ENCODE measurements at places on chromosomes 11 and 22.

GRCh38 chr11:68373189-68373814 is 60.9 kb downstream of the LRP5 start:
- DNase-seq = no peak

DNA sequence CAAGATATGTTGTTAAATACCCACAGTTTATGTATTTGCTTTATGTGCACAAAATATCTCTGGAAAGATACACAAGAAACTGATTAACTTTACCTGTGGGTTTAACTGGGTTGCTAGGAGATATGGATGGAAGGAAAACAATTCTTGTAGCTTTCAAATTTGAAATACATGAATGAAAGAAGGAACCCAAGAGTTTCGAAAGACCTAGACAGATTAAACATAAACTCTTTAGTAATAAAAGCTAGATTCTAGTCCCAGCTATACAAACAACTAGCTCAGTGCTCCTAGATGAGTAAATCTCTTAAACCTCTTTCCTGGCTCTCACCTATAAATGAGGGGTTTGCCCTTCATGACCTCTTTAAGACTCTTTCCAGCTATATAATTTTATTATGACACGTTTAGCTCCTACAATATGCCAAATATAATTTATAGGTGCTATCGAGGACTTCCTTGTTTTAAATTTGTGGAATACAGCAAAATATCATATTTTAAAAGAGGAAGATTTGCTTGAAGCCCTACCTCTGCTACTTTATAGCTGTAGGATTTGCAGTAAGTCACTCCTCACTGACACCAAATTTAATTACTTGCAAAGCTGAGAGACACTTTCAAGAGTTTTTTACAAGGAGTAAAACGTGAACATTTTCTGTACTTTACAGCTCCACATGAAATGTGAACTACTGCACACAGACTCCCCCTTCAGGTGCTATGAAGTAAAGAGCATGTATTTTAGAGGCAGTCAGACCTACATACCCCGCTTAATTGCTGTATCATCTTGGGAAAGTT is 50.7 kb downstream of the RRAS2 start:
- DNase-seq = peak; percentile 23

GRCh38 chr11:6654281-6655019 is 1.2 kb downstream of the DCHS1 start:
- no peak for DNase-seq

GRCh38 chr11:33618956-33619355 is 81.7 kb downstream of the C11orf91 start:
- DNase-seq = no peak

DNA sequence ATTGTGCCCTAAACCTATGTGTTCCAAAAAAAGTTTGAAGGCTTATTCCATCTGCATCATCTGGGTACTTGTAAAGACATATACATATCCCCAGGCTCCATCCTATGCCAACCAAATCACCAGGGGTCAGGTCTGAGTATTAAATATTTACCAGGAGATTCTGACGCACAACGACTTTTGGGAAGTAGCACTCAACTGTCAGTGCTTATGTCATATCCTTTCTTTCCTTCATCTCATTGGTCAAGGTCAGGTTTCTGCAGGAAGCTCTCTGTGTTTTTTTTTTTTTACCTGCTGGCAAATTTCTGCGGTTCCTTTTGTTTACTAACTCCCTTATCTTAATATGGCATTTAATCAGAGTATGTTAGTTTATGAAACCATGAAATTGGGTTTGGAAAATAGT is 22.5 kb upstream of the CYP2R1 start:
- no peak for DNase-seq

- peak; percentile 38 for DNase-seq
Measured at GRCh38 chr11:68998390-68998911, 14.6 kb downstream of the MRGPRF start.

- DNase-seq = peak; percentile 59
Measured at GRCh38 chr11:6438979-6439571, 1.7 kb downstream of the HPX start.

DNA sequence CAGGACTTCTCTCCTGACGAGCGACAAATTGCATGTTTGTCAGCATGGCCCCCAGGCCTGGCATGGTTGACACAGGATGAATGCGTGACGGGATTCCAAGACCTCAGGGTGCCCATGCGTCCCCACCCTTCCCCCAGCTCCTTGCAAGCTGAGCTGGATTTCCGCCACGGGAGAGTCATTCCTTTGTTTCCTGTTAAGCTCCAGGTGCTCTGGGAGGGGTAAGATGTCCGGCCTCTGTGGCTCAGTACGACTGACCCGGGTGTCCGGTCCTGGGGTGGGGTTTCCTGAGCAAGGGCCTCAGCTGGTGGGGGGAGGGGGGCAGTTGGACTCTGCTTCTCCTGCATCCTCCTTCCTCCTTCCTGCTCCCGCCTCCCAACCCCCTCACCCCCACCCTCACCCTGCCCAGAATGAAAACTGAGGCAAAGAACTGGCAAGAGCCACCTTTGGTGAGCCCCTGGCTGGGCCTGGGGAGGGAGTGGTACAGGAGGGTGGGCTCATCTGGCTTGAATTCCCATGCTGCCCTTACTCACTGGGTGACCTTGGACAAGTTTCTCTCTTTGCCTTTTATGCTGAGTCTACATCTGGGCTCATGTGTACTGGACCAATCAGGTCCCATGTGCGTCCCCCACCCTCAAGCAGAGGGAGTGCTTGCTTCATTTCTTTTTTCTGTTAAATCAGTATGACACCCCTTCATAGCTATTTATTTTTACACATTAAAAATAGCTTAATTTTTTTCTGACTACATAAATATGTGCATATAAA is 2.5 kb downstream of the CDC42EP2 start:
- no peak for DNase-seq

GRCh38 chr11:28168718-28169117 is 60.5 kb downstream of the METTL15 start:
- DNase-seq = no peak

DNA sequence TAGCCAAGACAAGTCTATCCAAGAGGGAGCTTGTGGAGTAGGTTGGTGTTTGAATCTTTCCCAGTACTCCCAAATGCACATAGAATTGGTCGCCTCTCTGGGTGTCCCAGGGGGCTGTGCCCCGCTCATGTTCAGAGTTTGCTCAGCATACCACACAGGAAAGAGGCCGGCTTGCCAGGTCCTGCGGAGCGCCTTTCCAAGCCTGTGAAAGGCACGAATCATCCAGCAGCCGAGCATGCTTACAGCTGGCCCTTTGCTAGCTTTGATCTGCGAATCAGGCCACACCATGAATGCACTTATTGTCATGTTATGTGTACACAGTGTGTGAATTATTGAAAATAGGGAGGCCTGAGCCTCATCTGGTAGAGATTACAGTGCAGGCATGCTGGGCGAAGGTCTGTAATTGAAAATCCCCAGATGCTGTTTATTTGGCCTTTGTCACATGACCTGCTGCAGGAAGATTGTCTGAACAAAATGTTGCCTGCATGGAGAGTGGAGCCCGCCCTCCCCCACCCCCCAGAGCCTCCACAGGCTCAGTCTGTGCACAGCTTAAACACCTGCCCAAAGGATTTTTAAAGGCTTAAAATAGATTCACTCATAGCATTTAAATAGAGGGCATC is 163.3 kb upstream of the RASSF10 start:
- peak; percentile 76 for DNase-seq

Measured in NCI-H1436 (cell line).